ENCODE measurements at places on chromosomes 12 and 14. TPM values are rescaled to one million over a fixed set of nuclear protein-coding genes. Genes with fewer than 3 reads are reported as not detected.

GRCh38 chr14:61466249-61466904 lies 145.0 kb downstream of the PRKCH start:
- DNase-seq: no peak

The LPAR5 gene
- total RNA-seq: 3.0 TPM

GRCh38 chr12:57049890-57050289 lies at the start of gene MYO1A:
TSS of gene MYO1A (minus strand) at chr12:57050129. CDS start at chr12:57048323, 1,806 bp downstream.
- DNase-seq: no peak

The NRXN3 gene
- not detected for total RNA-seq
